ENCODE measurements at places on chromosomes 12 and 14.

DNA sequence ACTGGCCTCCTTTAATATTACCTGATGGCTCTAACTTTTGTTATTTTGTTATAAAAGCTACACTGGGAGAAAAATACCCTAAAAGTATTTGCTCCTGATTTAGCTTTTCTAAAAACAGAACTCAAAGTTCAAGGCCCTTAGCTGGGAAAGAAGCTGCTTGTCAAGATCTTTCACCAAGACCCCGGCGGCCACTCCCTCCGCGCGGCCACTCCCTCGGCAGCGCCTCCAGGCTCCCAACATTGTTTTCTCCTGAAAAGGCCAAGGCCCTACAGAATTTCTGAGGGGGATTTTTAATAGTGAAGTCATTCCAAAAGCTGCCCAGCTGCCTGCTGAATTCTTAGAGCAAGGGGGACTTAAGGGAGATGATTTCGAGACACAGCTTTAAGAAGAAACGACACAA is 96.4 kb downstream of the NTN4 start:
- no peak for DNase-seq

- DNase-seq = no peak
Measured at GRCh38 chr12:123059500-123059899, 79.0 kb downstream of the ARL6IP4 start.

DNA sequence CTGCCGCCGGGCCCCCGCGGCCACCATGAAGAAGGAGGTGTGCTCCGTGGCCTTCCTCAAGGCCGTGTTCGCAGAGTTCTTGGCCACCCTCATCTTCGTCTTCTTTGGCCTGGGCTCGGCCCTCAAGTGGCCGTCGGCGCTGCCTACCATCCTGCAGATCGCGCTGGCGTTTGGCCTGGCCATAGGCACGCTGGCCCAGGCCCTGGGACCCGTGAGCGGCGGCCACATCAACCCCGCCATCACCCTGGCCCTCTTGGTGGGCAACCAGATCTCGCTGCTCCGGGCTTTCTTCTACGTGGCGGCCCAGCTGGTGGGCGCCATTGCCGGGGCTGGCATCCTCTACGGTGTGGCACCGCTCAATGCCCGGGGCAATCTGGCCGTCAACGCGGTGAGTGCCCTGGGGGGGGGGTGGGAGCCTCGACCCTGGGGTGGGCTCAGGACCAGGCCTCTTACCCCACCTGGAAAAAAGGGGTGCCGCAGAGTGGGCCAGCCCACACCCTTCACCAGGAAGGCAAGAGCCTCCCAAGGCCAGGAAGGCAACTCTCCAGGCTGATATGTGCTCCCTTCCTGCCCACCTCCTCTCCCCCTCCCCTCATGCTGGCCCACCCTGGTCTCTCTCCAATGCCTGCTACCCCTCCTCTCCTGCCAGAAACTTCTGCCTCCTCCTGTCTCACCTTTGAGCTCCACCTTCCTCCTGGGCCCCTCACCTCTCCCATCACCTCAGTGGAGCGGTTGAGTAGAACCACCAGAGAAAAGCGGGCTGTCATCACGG is 507 bp downstream of the AQP5 start:
- no peak for DNase-seq

GRCh38 chr14:42229976-42230375 is 623.3 kb downstream of the LRFN5 start:
- DNase-seq = no peak

- no peak for DNase-seq
Measured at GRCh38 chr14:69107407-69108003, 45.4 kb downstream of the DCAF5 start.

- no peak for DNase-seq
Measured at GRCh38 chr12:56833780-56834179, 70.7 kb downstream of the HSD17B6 start.

DNA sequence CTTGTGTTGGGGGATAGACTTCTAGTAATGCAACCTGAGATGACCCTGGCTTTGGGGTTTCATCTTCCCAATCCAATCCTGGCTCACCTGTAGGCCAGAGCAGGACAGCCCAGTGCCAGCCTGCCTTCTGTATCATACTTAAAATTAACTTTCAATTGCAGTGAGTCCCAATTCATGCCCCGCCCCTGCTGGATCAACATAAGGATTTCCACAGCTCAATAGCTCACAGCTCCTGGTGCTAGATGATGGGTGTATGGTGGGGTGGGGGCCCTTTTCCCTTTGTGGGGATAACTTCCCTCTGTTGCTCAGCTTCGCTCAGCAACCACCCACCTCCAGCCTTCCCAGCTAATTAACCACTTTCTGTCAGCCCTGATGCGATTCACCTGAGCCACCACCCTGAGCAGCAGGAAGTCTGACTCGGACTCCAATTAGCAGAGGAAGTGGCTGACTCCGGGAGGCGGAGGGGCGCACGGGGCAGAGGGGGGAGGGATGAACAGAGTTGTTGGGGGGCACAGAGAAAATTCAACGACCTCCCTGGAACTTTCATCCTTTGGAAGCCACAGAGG is 24.3 kb upstream of the CHGA start:
- no peak for DNase-seq

DNA sequence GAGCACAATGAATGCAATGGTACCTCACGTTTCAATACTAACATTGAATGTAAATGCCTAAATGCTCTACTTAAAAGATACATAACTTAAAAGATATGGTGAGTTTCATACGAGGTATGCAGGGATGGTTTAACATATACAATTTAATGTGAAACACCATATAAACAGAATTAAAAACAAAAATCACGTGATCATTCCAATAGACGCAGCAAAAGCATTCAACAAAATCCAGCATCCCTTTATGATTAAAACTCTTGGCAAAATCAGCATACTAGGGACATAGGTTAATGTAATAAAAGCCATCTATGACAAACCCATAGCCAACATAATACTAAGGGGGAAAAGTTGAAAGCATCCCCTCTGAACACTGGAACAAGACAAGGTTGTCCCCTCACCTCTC is 845.7 kb downstream of the SLC16A7 start:
- no peak for DNase-seq

DNA sequence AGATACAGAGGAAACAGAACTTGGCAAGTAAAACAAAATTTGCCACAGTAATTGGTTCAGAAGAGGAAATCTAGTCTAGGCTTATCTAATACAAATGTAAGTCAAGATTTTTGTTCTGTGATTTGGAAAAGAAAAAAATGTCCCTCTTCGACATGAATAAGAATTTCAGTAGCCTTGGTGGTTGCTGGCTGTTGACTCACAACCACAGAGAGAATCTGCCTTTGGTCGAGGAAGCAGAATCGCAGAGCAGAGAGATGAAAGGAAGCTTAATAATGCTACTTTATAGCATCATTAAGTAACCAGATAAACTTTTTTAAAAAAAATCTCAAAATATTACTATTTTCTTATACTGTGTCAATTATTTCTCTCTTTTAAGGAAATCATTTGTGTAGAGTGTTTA is 1096.6 kb downstream of the FLRT2 start:
- no peak for DNase-seq

GRCh38 chr12:56257491-56258067 is 605 bp downstream of the ANKRD52 start:
- no peak for DNase-seq

- DNase-seq = no peak
Measured at GRCh38 chr12:56223571-56224101, 506 bp upstream of the NABP2 start.

DNA sequence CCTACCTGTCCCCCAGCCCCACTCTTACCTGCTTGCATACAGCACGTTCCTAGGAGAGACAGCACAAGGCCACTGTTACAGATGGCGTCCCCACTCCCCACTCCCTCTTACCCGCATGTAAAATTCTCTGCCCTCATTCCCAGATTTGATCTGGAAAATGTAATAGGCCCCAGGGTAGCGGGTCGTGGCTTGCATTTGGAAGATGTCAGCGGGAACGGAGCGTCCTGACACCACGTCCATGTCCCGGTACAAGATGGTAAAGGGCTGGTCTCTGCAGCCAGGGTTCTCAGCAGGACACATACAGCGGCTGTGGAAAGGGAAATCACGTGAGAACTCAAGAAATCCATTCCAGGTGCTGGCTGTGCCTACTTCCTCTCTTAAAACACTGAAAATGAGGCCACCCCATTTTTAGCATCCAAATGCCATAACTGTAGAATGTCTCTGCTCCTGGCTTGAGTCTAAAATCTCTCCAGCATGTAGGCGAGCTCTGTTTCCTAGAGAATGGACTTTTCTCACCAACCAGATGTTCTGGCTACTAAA is 10.1 kb upstream of the TC2N start:
- no peak for DNase-seq

DNA sequence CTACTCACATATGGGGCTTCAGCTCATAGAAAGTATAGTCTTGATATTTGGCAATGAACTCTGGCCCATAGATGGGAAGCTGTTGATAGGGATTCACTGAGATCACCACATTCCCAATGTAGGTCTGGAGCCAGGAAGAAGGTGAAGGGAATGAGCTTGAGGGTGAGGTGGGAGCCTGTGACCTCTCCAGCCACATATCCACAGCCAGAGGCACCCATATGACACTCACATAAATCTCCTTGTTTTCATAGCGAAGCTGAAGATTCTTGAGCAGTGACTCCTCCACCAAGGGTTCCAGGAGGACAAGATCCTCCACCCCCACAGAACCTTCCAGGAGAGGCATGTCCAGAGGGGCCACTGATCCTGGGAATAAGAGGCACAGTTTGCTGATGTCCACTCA is 1.9 kb downstream of the MYO1A start:
- no peak for DNase-seq

DNA sequence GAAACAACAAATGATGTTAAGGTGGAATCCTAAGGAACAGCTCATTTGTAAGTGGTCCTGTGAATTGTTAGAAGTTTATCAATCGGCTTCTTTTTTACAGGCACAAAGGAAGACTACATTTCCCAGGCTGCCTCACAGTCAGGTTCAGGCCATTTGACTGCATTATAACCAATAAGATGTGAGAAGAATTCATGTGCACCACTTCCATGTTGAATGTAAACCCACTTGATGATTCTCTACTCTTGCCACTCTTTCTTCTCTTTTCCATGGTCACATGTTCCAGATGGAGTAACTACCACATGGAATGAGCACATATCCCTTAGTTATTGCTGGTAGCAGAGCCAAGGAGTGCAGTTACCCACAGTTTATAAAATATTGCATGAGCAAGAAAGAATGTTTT is 67.1 kb upstream of the GZMB start:
- DNase-seq = no peak

DNA sequence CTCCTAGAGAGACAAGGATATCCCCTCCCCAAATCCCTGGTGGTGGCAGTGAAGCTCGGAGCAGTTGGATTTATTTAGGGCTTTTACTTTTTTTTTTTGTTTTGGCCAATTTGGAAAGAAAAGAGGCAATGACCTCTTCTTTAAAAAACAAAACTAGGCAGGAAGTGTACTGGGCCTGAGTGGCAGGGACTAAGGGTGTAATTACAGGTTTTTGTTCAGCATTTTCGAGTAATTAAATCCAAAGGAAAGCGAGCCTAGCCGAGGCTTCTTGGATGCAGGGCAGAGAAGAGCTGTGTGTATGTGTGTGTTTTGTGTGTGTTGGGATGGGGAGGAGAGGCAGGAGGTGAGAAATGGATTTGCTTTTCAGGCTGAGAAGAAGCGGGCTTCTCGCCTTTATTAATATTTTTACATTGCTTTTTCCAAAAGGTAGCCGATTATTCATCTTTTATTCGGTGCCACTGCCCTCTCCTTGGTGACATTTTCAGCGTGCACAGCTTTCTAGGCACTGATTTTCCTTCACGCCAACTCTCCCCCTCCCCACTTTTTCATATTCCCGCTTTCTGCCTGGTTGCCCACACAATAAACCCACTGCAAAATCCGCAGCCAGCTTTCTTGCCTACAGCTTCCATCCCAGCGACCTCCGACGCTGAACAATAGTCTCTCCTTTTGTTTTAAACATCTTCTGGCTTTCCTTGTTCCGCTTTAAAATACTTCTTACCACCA is 8.9 kb upstream of the IRF2BPL start:
- DNase-seq = no peak

GRCh38 chr12:28222081-28222700 is 31.9 kb downstream of the CCDC91 start:
- no peak for DNase-seq

DNA sequence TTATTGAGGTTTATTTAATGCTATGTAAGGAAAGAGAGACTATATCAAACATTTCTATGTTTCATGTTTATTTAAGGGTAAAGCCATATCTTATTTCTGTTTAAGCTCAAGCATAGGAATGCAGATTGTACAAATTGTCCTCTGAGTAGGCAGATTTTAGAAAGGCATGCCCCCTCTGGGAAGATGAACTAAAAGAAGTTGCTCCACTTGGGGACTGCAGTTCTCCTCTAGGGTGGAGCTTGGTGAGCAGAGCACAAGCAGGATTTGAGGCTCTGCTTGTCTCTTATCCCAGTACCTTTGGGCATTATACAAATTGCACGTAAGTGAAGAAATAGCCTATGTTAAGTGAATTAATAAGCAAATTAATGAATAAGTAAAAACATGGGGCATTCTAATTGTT is 96.2 kb upstream of the PDE3A start:
- no peak for DNase-seq

DNA sequence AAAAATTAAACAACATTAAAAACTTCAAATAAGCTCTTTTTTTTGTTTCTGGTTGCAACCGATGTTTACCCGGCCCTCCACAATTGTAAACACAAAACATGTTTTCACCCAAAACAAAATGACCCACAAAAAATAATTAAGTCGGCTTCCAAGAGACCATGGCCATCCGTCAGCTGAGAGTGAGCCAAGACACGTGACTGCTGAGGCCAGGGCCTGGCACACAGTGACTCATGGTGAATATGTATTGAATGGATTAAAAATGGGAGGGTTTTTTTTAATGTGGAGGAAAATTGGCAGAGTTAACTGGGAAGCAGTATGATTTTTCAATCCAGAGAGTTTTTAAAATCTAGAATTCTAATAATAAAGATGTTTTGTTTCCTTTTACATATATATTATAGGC is 13.8 kb upstream of the CPNE8 start:
- DNase-seq = peak; percentile 4

DNA sequence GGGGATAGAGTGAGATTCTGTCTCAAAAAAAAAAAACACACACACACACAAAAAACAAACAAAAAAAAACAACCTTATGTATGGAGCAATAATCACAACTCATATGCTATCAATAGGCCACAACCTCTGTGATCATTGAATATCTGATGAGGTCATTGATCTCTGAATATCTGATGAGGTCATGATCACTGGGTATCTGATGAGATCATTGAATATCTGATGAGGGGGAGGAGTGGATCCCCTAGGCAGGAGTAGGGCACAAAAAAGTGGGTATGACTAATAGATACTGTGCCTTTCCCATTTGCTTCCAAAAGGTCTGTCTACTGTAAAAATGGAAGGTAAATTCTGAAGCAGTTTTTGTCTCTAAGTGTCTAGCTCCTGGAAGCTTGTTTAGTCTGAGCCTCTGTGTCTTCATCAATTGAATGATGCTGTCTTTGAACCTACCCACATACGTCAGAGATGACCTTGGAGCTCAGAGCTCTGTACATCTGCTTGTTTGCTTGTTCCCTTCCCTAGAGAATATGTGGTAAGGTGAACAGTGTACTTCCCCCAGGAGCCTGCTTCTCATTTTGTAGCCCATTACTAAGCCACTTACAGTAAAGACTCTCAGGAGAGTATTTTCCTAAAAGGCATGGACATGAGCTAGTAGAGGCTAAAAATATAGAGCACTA is 13.6 kb downstream of the PAH start:
- no peak for DNase-seq

- no peak for DNase-seq
Measured at GRCh38 chr12:46660276-46660675, 165.5 kb downstream of the SLC38A4 start.

- no peak for DNase-seq
Measured at GRCh38 chr14:89430391-89431236, 13.6 kb upstream of the FOXN3 start.
